ENCODE measurements at places on chromosomes 2 and 18.

GRCh38 chr18:62977512-62977911 lies 262.2 kb downstream of the PHLPP1 start:
- DNase-seq: no peak

- DNase-seq: no peak
These were observed 14.6 kb downstream of the TMSB10 start for GRCh38 chr2:84919885-84920580.

DNA sequence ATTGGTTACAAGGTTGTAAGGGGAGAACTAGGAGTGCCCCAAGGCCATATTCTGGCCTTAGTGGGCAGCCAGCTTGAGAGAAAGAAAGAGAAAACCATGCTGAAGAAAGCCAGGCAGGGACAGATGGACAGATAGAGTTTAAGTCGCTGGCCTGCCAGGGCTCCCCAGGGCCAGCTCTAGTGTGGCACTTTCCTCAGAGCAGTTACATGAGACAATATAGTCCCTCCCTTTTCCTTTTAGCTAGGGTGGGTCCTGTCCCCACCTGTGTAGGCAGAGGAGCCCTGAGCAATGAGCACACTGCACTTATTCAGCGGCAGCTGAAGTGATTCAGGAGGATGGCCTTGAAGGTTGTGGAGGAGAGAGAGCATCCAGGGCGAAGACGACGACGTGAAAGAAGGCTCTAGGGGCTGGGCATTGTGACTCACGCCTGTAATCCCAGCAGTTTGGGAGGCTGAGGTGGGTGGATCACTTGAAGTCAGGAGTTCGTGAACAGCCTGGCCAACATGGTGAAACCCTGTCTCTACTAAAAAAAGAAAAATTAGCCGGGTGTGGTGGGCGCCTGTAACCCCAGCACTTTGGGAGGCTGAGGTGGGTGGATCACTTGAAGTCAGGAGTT lies 152.0 kb upstream of the SLC1A4 start:
- no peak for DNase-seq

- DNase-seq: no peak
These were observed 88.0 kb downstream of the LTBP1 start for GRCh38 chr2:33034784-33035183.
